GM12878 (cell line): ENCODE measurements at places on chromosomes 2 and 18.

- no peak for DNase-seq
These were observed 36.9 kb downstream of the ATP9B start for GRCh38 chr18:79106084-79106483.

- DNase-seq = peak; percentile 71
These were observed 69.2 kb downstream of the RFTN2 start for GRCh38 chr2:197606180-197606579.

DNA sequence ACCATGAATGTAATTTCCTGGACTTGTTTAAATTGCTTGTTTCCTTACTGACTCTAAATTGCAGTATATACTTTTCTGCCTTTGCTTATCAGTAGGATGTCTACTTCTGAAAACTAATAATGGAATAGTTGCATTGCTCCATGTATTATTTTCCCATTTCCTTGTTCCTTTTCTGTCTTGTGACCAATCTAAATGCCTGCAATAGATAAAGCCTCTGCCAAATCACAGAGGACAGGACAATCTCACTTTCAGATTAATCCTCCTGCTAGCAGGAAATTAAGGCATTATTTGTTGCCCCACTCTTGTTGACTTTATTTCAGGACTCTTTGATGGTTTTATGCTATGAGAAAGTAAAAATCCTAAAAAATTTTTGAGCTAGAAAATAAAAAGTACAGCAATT, 4.7 kb upstream of the ESCO1 start:
- no peak for DNase-seq

DNA sequence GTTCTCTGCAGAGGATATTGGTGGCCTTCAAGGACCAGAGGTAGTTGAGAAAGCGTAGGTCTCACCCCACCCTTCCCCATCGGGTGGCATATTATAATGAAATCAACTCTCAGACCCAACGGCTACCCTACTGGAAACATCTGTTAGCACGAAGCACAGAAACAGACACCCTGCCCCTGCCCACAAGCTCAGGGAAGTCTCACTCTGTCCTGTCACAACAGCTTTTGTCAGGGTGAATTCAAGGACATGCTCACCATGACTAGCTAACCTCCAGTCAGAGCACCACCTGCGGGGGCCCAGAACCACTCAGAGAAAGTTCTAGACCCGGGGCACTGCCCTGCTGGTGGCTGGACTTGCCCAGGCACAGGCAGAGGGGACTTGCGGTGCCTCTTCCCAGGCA, 3.5 kb upstream of the B3GNT7 start:
- no peak for DNase-seq

GRCh38 chr2:60926741-60927552, 45.6 kb downstream of the REL start:
- no peak for DNase-seq

DNA sequence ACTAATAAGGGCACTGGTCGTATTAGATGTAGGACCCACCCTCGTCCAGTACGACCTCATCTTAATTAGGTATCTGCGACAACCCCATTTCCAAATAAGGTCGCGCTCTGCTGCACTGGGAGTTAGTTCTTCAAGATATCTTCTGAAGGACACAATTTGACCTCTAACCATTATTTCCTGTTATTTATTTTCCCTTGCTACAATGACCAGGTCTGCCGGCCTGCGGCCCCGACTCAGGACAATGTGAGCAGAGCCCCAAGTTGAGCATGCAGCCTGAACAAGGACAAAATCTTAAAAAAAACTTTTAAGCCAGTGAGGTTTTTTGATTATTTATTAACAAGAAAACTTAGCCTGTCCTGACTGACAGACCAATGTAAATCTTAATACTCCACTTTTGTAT, 107.6 kb downstream of the SMIM21 start:
- no peak for DNase-seq

DNA sequence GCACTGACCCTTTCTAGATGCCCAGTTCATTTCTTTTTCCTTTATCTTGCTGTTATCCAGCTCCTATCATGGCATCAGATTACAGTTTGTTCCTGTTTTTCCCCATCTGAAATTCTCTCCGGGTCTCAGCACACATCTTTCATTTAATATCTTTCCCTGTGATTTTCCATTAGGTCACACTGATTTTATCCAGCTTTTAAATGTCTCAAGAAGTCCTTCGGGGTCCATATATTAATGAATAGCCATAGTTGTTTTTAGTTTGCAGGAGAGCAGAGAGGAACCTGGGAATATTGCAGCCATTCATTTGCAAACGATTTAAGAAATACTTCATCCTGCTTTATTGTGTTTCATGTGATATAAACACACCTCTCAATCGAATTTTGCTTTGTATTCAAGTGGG, 374.2 kb downstream of the TDRD15 start:
- DNase-seq = no peak

DNA sequence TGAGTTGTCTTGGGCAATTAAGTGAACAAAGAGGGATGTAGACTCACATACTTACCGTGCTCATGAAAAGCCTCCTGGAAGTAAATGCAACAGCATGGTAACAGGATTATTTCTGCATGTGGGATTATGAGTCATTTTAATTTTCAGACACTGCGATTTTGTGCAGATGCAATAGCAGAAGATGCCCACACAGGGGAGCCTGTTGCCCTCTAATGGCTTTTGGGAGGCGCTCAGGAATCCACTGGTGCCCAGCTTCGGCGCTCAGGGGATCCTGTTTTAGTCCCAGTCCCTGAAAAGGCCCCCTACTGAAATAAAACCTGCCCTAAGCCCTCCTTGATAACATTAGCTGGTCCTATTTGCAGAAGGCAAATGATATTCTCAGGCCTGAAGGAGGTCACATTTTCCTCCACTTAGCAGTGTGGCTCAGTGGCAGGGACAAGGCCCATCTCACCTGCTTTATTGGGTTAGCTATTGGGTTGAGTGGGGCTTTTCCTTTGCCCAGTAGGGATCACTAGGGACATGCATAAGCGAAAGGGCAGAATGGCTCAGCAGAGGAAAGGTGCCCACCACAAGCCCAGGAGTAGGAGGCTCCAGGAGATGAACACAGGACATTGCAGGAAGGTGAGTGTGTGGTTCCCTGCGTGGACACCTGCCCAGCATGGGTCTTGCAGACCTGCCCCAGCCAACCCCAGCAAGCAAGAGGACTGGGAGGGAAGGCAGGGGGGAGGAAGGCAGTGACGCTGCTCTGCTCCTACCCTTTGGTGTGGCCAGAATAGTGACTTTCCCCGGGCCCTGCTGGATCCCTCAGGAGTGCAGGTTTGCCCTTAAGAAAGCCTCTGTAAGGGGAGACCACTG, 26.5 kb upstream of the KCNS3 start:
- DNase-seq = no peak

DNA sequence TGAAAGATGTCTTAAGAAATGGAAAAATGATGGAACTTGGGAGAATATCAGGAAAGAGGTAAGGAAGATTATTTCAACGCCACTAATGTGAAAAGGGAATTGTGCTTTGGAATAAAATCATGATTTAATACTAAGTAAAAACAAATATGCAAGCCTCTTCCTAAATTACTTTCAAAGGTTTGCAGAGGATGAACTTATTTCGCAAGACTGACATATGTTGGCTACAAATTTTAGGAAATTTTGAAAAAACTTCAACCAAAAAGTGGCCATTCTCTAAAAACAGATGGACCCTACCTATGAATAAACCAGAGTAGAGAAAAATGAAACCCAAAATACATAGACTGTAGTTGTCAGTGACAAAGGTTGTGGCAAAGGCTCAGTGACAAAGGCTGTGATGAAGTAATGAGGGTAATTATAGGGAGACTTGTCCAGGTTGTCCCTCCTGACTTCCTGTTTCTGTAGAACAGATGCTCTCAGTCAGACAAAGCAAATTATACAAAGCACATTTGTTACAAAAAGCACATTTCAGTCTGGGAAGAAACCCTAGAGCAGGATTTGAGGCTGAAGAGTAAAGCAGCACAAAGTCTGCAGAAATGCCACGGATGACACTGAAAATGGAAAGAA, 39.5 kb downstream of the SFT2D3 start:
- DNase-seq = no peak

DNA sequence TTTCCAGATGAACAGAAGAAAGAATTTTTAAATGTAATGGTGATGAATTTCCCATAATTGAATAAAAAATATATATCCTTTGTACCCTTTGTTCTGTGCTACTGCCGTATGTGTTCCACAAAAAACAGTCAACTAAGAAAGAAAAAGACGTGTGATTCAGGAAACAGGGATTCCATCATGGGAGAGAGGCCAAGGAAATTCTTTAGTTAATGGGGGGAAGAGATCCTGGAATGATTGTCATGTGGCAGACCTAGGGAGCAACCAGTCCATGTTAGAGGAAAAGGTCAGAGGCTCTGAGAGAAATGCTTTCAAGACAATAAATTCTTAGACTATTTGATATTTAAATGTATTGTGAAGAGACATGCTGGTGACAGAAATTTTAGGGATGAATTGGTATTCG, 76.6 kb downstream of the CPO start:
- no peak for DNase-seq

GRCh38 chr2:86017901-86018896, 87.5 kb downstream of the POLR1A start:
- no peak for DNase-seq
